ENCODE measurements at places on chromosomes 7 and 10.

GRCh38 chr7:117041007-117041406 is 87.7 kb downstream of the ST7 start:
- DNase-seq = no peak

DNA sequence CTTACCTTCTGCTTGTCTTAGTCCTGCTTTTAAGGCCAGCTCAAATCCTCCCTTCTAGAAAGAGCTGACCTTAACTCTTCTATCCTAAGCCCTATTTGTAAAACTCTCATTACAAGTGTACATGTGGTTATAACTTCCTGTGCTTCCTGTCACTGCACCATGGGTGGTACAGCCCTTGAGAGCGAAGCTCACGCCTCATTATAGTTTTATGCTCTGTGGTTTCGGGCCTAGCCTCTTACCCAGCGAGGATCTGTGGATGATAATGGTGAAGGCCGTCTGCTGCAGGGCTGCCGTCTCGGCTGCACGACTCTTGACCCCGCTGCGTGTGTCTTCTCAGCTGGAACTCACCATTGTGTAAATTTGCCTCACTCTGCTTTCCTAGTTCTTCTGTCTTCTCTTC is 74.6 kb downstream of the CUL1 start:
- no peak for DNase-seq

GRCh38 chr10:10826125-10826524 is 191.5 kb upstream of the CELF2 start:
- no peak for DNase-seq

GRCh38 chr7:137774793-137775201 is 72.0 kb downstream of the DGKI start:
- DNase-seq = no peak

GRCh38 chr10:92657024-92657423 is 32.7 kb upstream of the HHEX start:
- DNase-seq = no peak

- DNase-seq = no peak
These were observed 707.2 kb downstream of the PARD3 start for GRCh38 chr10:34107626-34108516.

DNA sequence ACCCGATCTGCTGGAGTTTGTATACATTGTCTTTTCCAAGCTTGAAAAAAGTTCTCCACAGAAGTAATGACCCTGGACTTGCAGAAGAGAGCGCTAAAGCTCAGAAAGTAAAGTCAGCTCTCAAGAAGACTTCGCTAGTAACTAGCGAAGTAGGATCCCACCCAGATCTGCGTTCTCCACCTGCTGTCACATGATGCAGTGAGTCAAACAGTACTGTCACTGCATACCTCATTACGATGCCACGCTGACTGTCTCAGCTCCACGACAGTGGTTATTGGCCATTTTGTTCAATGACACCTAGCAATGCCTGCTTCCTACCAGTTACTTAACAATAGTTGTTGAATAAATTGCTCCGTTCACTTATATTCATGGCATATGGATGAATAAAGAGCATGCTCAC is 29.7 kb upstream of the SEC61G start:
- no peak for DNase-seq
